ENCODE measurements at places on chromosomes 12 and 14.

DNA sequence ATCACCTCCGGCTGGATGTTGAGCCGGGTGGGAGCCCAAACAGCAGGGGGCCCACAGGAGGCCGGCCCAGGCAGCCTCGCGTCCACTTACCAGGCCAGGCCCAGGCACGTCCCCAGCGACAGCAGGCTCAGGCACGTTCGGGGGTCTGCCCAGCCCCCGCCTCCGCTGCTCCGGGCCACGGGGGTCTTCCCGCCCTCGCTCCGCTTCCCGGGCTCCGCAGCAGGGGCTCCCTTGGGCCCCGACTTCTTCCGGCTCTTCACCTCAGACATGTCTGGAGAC lies 216 bp downstream of the IKBIP start:
- no peak for DNase-seq

- no peak for DNase-seq
Measured at GRCh38 chr12:104662203-104662602, 205.5 kb downstream of the CHST11 start.

DNA sequence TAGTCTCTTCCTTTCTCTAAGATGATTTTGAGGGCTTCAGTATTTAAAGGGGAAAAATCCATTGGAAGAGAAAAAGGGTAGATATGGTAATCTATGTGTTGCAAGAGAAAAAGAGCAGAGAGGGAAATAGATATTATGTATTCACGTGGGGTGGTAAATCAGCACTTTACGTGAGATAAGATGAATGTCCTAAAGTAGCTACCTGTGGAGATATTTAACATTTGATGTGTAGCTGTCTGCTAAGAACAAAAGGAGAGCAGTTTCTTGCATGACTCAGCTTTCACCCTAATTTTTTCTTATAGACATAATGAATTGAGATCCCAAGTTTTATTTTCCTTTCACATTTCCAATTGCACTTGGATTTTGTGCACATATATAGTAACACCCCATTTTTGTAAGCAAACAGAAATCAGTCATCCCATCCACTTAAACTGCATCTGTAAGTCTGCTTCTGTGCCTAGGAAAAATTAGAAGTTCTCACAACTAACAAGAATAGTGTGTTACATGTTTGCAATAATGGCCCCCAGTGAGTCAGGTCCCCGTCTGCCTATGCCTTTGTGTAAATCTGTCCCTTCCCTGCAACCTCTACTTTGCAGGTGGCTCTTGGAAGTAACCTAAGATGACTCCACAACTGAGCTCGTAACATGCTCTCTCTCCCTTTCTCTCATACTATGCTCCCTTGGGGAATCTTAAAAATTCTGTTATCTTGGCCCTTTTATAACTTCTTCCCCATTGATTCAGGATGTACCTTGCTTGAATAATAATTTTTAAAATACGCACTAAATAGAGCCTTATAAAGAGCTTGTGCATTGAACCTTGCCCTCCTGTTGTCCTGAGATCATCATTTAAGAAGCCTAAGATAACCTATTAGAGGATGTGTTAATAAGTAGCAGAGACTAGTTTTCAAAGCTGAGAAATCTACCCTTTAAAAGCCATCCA lies 3.7 kb downstream of the TMTC3 start:
- DNase-seq: no peak

DNA sequence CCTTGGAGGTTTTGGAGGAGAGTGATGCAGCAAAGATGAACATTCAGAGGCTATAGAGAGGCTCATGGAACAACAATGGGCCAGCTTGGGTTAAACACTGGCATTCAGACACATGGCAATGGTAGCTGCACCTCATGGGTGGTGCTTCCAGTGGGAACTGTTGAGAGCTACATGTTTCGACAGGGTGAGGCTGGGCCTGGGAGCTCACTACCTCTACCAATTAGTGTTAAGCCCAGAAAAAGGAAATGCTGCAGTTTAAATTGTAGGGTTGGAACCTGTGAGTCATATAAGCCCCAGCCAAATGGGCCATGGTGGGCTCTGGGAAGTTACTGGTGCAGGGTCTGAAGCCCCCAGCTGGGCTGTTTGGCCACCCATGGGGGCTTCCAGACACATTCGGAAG lies 279.7 kb downstream of the ZFP36L1 start:
- DNase-seq: no peak

- no peak for DNase-seq
Measured at GRCh38 chr12:128763395-128763794, 60.4 kb downstream of the SLC15A4 start.

GRCh38 chr12:82942521-82942920 lies 255.8 kb downstream of the TMTC2 start:
- no peak for DNase-seq

DNA sequence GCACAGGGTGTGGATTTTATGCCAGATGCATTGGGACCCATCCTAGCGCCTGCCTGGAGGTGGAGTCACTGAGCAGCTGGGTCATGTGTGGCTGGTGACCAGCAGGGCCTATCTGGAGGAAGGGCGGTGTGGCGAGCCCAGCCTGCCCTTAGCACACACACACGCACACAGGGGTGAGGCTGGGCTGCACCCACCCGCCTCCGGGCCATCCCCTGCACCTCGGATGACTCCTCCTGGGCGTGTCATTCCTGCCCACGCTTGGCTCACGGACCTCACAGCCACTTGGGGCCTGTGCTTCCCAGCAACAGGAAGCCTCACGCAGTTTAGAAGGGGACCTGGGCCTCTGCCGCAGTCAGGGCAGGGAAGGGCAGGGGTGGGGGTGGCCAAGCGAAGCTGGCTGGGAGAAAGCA lies 36.2 kb upstream of the FZD10 start:
- DNase-seq: no peak

DNA sequence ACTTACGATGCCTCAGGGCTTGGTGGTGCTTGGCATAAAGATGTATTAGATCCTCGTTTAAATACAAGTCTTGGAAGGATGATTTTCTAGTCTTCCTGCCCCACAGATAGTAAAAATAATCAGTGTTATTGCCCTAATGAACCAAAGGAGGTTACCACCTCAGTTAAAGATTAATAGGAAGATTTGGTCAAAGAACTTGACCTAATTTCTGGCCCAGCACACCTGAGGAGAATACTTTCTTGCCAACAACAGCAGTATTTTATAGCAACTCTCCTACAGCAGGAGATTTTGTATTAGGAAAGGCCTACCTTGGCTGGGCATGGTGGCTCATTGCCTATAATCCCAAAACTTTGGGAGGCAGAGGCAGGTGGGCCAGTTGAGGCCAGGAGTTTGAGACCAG lies 31.6 kb downstream of the CSRP2 start:
- no peak for DNase-seq

GRCh38 chr14:85947461-85948139 lies 417.7 kb downstream of the FLRT2 start:
- DNase-seq: no peak

- no peak for DNase-seq
Measured at GRCh38 chr14:21163871-21164291, 8.0 kb upstream of the OR5AU1 start.
